RKO (cell line): ENCODE measurements at places on chromosomes 4 and X.

DNA sequence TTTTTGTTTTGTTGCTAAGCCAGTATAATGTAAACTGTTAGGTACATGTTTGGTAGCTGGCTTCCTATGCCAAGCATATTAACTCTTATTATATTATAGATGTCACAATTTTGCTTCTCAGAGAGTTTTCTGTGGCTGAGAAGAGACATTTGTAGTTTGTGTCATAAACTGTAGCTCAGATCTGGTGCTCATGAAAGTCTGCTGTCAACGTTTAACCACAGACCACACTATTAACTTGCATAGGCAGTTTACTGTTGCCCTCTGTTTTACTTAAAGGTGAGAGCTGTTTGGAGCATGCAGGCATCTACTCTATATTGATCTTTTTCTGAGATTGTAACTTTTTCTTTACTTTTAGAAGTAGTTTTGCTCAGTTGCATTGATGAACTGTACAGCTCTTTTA, 166.8 kb downstream of the TLL1 start:
- DNase-seq, result no peak

DNA sequence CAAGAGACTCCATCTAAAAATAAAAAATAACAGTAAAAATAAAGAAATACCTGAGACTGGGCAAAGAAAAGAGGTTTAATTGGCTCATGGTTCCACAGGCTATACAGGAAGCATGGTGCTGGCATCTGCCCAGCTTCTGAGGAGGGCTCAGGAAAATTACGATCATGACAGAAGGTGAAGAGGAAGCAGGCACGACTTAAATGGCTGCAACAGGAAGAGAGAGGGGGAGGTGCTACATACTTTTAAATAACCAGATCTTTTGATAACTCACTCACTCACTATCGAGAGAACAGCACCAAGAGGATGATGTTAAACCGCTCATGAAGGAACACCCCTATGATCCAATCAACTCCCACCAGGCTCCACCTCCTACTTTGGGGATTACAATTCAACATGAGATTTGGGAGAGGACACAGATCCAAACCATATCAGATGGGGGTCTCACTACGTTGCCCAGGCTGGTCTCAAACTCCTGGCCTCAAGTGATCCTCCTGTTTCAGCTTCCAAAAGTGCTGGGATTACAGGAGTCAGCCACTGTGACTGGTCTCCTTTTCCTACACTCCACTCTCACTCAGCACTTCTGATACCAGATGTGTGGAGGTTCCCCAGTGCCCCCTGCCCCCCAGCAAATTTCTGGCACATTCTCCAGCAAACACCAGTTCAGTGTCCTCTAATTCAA, 11.9 kb upstream of the ZNF157 start:
- no peak for DNase-seq

DNA sequence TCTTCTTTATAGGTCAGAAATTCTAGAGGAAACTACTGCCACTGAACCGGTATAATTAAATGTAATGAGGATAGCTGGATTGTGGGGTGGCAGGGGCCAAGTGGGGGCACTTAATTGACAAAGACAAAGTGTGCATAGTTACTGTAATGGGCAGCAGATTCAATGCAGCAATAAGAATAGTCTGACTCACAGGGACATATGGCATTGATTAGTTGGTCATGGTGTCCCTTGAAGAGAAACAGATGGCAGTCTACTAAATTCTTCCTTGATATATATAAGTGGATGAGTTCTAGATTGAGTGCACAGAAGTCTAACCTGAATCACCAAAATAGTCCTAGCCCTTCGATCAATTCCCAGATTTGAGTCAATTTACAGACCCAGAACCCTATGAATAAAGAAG, 31.6 kb downstream of the ETDC start:
- DNase-seq, result no peak

DNA sequence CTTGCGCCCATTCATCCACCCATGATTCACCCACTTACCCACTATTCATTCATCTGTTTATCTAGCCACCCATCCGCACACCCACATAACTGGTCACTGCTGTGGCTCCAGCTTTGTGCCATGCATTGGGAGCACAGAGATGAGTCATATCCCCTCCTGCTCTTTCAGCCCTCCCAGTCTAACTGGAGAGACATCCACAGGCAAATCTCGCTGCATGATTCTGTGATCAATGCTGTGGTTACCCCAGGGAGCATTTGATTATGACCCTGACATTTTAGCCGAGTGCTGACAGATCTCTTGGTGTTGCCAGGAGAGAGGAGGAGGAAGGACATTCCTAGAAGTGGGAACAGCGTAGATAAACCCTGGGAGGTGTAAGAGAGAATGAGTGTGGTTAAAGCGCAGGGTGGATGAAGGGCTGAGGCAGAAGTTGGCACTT, 10.4 kb upstream of the PORCN start:
- peak; percentile 82 for DNase-seq

DNA sequence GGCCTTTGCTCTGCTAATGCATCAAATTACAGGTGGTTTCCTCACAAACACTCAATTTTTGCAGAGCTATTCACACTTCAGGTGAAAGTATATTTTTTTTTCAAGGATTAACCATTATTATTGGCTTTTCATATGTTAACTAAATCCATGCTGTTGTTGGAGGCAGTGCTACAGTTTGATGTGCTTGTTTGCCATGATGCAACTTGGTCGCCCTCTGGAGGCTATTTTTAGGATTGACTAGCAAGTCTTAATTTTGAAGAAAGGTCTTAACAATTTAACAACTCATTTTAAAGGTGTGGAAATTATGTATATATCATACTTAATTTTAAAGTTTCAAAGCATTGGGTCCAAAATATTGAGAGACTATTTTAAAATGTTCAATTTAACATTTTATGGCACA, 168.8 kb upstream of the FAM47A start:
- DNase-seq, result peak; percentile 73

- no peak for DNase-seq
These were observed 238.5 kb downstream of the RASL11B start for GRCh38 chr4:53100501-53101190.

GRCh38 chr4:101921370-101921769, 130.8 kb downstream of the BANK1 start:
- DNase-seq, result no peak

- DNase-seq, result peak; percentile 90
These were observed 30.1 kb upstream of the CFAP299 start for GRCh38 chr4:80305466-80305865.

DNA sequence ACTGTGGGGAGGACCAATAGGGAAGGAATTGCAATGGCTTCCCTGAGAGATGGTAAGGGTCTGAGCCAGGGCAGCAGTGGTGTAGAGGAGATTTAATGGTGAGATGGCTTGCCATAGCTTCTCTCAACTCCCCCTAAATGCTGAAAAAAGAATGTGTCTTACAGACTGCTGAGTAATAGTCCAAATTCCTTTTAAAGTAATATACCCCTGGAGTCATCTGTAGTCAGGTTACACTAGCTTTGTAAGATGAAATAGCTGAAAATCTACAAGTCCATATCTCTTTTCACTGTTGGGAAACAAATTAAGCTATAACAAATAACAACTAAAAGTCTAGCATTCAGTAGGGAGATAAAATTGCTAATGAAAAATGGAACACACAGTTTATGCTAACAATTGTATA, 33.5 kb downstream of the MAPK10 start:
- peak; percentile 5 for DNase-seq

GRCh38 chr4:13865871-13866669, 238.5 kb upstream of the BOD1L1 start:
- DNase-seq, result no peak

- DNase-seq, result no peak
These were observed 36.9 kb downstream of the STOX2 start for GRCh38 chr4:183941964-183942363.

- DNase-seq, result no peak
These were observed 35.1 kb upstream of the NPY2R start for GRCh38 chr4:155173371-155173770.

- DNase-seq, result peak; percentile 54
These were observed 58.4 kb upstream of the TET2 start for GRCh38 chr4:105088110-105088879.

DNA sequence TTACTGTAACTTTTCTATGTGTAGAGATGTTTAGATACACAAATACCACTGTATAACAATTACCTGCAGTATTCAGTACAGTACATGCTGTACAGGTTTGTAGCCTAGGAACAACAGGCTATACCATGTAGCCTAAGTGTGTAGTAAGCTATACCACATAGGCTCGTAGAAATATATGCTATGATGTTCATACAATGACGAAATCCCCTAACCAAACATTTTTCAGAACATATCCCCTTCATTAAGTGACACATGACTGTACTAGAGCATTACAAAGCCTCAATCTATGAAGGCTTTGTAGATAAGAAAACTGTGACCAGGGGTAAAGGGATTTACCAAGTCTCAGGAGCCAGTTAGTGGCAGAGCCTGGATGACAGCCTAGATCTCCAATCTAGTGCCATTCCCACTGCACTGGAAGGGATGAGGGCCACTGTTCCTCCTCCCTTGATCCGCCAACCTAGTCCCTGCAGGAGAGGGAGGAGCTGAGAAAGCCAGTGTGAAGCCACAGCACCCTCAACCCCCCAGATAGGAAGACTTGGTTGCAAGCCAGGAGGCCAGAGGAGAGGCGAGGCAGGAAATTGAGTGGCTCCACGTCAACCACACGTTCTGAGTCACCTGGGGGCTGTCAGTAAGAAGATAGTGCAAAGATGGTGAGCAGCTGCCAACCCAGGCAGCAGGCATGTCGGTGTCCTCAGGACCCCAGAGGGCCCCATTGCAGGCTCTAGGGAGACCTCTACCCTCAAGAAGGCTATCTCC, 227.7 kb downstream of the BCOR start:
- DNase-seq, result no peak

GRCh38 chrX:48514868-48515460, 6.2 kb downstream of the PORCN start:
- DNase-seq, result no peak

GRCh38 chr4:90844241-90844640, 717.0 kb downstream of the CCSER1 start:
- DNase-seq, result no peak

- no peak for DNase-seq
These were observed 5.7 kb upstream of the TMEM156 start for GRCh38 chr4:39037941-39038340.
